T-helper 17 cell (primary cell): ENCODE measurements at places on chromosomes 4 and X. TPM values are rescaled to one million over a fixed set of nuclear protein-coding genes. Genes with fewer than 3 reads are reported as not detected.

Gene HTN1
- total RNA-seq, result not detected

Gene HELQ
- 38.4 TPM for total RNA-seq

- peaks cover 7% of the 10 kb centered on the region for H3K4me1 ChIP-seq
- H3K4me3 ChIP-seq, result no peak overlapping the region
- peaks cover 61% of the 10 kb centered on the region for H3K27me3 ChIP-seq
Observed at GRCh38 chr4:155668707-155669220, 2.1 kb downstream of the GUCY1A1 start.

DNA sequence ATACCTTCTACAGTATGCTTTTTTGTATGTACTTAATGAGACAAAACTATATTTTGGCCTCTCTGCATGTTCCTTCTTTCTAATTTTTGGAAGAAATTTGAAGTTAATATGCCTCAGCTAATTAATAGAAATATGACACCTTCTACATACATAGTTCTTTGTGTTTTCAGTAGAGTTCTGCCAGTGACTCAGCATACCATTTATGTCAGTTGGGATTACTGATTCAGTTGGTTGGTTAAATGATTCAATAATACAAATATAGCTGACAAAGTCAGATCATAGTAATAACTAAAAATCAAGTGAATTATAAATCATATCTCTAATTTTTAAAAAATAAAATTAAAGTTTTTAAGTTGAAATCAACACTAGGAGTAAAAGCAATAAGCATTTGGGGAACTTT lies 16.8 kb downstream of the BTC start:
- H3K36me3 ChIP-seq, result no peaks in the 10 kb centered on the region
- no peak for DNase-seq
- H3K4me1 ChIP-seq, result no peaks in the 10 kb centered on the region
- H3K4me3 ChIP-seq, result no peak overlapping the region

- no peaks in the 10 kb centered on the region for H3K27me3 ChIP-seq
- H3K27ac ChIP-seq, result no peak overlapping the region
- H3K36me3 ChIP-seq, result no peaks in the 10 kb centered on the region
- H3K4me3 ChIP-seq, result no peak overlapping the region
Observed at GRCh38 chr4:146338512-146338911, 124.2 kb downstream of the REELD1 start.
